ENCODE measurements at places on chromosomes 3 and 15. TPM values are rescaled to one million over a fixed set of nuclear protein-coding genes. Genes with fewer than 3 reads are reported as not detected.

The CADM2 gene
- total RNA-seq: 0.28 TPM

The SYNM gene
- total RNA-seq: 0.68 TPM

The IQCF5 gene
- not detected for total RNA-seq

The GP9 gene
- not detected for total RNA-seq

The GPR87 gene
- 121 TPM for total RNA-seq

The OR5AC2 gene
- not detected for total RNA-seq

The IL20RB gene
- total RNA-seq: 183 TPM
